Skeletal muscle cell (primary cell): ENCODE measurements at places on chromosomes 13 and 19.

- no peak for DNase-seq
These were observed 12.8 kb upstream of the TOMM40 start for GRCh38 chr19:44878120-44878865.

- no peak for DNase-seq
These were observed 150.6 kb upstream of the TSC22D1 start for GRCh38 chr13:44726778-44727177.

GRCh38 chr13:101399365-101399764 is 16.9 kb downstream of the NALCN start:
- DNase-seq = no peak

GRCh38 chr19:48480183-48480557 is 11.0 kb downstream of the CYTH2 start:
- DNase-seq = no peak

GRCh38 chr19:14343286-14343685 is 38.0 kb upstream of the ADGRE5 start:
- DNase-seq = no peak

- peak; percentile 7 for DNase-seq
These were observed 2715.0 kb upstream of the PCDH20 start for GRCh38 chr13:64130600-64130999.

DNA sequence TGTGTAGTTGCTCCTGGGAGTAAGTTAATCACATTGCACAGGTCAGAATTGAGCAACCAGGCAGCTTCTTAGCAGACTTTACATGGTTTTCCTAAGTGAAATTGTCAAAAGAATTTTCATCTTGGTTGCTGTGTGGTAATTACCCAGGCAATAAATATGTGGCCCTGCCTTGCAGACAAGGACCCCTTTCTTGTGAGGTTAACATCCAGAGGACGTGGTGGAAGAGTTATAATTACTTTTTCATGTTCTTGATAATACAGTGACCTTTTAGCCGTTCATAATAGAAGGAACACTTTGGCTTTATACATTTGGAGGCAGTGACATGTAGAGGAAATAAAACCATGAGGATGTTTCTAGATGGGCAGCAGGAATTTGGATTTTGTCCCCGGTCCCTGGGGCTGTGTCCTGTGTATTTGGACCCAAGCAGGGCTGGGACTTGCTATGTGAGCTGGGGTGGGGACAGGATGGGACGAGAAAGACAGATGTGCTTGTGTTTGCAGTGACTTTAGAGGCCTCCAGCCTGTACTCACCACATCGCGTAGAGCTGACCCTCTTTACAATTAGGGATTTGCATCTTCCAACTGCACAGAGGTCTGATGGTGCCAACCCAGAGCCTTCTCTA is 156.2 kb downstream of the STK24 start:
- no peak for DNase-seq

DNA sequence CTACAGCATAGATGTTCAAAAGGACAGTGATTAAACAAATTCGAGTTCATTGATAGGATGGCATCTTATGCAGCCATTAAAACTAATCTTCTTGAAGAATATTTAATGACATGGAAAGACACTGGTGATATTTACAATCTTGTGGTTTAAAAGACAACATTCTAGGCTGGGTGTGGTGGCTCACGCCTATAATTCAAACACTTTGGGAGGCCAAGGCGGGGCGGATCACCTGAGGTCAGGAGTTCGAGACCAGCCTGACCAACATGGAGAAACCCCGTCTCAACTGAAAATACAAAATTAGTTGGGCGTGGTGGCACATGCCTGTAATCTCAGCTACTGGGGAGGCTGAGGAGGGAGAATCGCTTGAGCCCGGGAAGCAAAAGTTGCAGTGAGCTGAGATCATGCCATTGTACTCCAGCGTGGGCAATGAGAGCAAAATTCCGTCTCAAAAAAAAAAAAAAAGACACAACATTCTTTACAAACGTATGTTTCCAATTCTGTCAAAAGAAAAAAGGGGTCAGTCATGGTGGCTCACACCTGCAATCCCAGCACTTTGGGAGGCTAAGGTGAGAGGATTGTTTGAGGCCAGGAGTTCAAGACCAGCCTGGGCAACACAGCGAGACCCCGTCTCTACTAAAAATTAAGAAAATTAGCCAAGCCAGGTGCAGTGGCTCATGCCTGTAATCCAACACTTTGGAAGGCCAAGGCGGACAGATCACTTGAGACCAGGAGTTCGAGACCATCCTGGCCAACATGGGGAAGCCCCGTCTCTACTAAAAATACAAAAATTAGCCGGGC is 2.5 kb upstream of the PAK4 start:
- DNase-seq = no peak

DNA sequence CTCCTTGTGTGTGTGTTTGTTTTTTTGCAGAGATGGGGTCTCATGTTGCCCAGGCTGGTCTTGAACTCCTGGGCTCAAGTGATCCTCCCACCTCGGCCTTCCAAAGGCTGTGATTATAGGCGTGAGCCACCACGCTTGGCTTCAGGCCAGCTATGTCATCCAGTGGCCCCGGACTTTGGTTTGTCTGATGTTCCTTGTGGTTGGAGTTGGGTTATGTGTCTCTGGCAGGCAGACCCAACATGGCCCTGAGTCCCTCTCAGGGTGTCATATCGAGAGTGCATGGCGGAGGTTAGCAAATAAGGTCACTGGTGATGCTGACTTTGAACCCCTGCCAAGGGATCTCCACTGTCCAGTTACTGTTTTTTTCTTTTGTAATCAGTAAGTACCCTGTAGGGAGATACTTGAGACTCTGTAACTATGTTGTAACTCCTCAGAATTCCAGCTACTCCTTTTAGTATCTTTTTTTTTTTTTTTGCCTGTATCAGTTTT is 37.3 kb downstream of the SMARCA4 start:
- no peak for DNase-seq

- DNase-seq = no peak
These were observed 38.6 kb upstream of the TEX29 start for GRCh38 chr13:111281751-111282311.

GRCh38 chr19:2230033-2230531 is 6.0 kb downstream of the PLEKHJ1 start:
- no peak for DNase-seq

DNA sequence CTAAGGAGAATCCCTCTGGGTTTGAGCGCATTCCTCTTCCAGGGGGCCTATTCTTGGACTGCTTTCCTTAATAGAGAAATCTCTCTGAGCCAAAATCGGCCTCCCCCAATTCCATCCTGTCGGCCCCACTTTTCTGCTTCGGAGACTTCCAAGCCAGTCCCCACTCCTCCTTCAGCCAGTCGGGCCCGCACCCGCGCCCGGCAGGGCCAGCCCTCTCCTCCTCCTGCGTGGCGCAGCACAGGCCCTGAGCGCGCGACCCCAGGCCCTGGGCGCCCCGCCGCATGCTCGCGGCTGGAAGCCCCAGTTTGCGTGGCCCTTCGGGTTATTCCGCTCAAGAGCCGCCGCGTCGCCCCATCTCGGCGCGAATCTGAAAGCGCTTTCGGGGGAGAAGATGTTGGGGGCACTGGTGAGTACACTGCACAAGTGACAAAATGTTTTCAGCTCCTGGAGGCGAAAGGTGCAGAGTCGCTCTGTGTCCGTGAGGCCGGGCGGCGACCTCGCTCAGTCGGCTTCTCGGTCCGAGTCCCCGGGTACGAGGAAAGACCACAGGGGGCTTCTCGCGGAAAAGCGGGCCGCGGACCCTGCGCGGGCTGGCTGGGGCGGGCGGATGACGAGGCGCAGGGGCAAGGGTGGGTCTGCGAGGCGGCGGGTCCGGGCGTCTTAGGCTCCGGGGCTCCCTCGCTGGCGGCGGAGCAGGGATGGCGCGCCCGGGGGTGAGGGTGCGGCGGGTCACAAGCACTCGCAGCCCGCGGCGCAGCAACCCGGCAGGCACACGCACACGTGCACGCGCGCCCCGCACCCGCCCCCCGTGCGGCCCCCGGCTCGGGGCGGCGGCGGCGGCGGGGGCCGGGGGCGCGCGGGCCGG is at the start of gene IL17D:
IL17D (plus strand) TSS at position 785 of the 865 bp plus-strand sequence. CDS start 303 bp downstream, outside the sequence.
- DNase-seq = no peak

- peak; percentile 25 for DNase-seq
These were observed 99.4 kb downstream of the WASF3 start for GRCh38 chr13:26656919-26657318.

DNA sequence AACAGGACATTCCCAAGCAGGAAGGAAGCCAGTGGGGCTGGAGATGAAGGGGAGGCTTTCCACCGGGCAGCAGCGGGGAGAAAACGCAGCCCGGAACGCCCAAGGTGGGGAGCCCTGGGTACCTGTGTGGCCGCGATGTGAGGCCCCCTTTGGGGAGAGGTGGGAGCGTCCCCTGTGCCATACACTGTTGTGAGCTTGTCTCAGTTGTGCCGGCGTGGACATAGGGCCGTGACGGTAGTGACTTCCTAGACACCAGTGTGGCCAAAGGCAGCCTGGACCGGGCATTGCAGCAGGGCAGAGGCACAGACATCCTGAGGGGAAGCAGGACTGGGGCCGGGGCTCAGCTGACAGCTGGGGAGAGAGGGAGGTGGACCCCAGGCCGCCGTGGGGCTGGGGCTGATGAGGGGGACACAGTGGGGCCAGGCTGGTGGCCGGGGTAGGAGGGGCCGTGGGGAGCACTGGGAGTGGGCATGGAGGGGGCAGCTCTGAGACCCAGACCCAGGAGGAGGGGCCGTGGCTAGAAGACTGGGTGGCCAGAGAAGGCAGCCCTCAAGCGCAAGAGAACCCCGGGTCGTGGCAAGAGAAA is 38.5 kb upstream of the TFDP1 start:
- DNase-seq = no peak

- no peak for DNase-seq
These were observed 27.5 kb downstream of the DPRX start for GRCh38 chr19:53659292-53659691.

DNA sequence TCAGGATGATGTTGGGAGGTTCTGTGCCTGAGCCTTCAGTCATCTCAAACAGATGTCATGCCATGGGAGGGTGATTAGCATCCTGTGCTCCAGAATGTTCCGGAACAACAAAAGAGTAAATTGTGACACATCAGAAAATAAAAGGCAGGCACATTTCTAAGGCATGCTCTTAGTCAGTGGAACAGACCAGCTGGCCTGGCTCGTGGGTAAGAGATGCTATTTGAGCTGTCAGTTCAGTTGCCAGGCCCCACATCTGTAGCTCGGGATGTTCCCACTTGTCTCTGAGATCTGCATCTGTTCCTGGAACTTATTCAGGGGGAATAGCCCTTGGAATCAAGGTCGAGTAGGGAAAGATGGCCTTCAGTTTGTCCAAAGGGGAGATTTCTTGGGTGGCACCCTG is 26.0 kb downstream of the OLFM4 start:
- no peak for DNase-seq

DNA sequence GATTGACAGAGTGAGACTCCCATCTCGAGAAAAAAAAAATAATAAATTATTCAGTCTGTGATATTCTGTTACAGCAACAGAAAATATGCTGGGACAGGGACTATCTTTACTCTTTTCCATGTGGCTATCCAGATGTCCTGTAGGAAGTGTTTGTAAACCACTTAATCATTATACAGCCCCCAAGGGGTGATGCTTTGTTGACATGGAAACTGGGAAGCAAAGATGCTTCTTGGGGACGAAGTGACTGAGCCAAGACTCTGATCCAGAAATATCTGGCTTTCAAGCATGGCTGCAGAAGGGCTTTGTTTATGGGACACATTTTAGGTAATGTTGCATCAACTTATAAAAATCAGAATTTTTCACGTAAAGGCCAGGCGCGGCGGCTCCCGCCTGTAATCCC is 5.4 kb downstream of the ZNF8 start:
- DNase-seq = no peak

DNA sequence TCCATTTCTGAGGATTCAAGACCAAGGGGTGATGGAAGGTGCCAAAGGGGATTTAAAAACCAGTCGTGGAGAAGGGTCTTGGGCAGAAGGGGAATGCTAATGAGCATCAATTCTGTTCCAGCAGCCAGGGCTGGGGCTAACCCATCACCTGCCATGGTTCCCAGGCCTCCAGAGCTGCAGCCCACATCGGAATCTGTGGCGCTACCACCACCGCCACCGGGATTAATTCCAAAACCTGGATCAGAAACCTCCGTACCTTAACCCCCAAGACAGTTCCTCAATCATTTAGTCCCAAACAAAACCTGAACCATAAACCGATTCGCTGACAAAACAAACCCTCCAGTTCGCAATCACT is 583 bp downstream of the ZNF615 start:
- no peak for DNase-seq

DNA sequence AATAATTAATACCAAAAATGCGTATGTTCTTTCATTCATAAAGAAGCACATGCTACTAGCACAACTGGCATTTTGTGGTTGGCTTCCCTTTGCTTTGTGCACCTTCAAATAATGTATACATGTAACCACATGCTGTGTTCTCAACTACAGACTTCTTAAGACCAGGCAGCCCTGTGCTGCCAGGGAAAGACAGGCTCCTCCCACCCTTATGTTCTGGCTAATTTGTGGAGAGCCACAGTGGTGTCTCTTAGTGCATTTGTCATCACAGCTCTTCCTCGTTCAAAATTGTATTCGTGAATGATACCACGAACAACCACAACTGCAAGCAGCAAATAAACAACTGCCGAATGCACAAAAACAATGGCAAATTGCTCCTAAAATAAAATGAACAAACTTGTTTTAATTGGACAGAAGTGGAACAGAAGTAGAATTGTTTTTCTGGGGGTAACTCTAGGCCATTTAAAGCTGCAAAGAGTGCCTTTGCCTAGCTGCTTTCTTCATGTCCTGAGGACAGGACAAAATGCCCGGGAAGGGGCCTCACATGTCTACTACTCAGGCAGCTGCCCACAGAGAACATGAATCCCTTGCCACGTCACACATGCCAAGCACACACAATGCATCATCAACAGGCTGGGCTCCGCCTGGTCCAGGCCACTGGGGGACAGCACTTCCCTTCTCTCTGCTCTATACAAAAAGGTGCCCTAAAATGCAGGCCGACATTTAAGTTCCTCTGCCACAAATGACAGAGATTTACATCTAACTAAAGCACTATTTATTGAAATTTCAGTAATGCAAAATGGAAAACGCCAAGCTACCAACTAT is 21.7 kb downstream of the IRS2 start:
- no peak for DNase-seq

- no peak for DNase-seq
These were observed 530.2 kb upstream of the NBEA start for GRCh38 chr13:34411894-34412293.

DNA sequence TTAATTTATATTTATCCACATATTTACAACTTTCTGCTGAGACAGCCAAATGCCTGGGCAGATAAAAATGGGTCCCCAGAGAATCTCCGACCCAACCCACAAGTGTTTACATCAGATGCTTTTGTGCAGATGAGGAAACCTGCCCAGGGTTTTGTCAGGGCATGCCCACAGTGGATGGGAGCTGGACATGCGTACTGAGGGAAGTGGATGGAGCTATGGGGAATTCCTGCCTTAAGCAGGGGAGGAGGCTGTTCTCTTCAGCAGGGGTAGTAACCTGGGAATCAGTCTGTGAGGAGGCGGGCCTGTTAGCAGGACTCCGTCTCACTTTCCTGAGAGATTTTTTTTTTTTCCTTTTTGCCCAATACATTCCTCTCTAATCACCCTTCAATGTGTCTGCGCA is 122.9 kb downstream of the RFC3 start:
- peak; percentile 48 for DNase-seq

DNA sequence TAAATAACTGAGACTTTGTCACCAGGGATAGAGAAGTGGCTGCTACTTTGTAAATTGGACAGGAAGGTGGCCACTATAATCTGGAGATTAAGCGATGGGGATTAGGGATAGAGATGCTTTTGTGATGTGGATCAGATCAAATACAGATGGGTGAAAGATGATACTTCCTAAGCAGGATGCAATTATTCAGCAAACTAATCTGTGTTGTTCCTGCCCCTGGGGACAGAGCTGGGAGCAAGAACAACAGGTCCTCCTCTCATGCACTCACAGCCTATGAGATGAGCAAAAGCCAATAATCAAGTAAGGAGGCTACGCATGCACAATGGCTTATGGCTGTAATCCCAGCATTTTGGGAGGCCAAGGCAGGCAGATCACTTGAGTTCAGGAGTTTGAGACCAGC is 4.6 kb downstream of the RGL3 start:
- DNase-seq = no peak
